Right renal pelvis (tissue), 4 donors: ENCODE measurements at places on chromosomes 2 and 18. TPM values are rescaled to one million over a fixed set of nuclear protein-coding genes. Genes with fewer than 3 reads are reported as not detected.

GRCh38 chr2:105239924-105240323 is 1.6 kb upstream of the GPR45 start:
- DNase-seq, result no peak

GRCh38 chr2:74593826-74594772 is 39.6 kb downstream of the DOK1 start:
- no peak for DNase-seq

Gene ACMSD
- polyA plus RNA-seq, result 32.1 TPM

Gene CNDP1
- polyA plus RNA-seq, result 1.1 TPM

Gene GRB14
- polyA plus RNA-seq, result 51.9 TPM

DNA sequence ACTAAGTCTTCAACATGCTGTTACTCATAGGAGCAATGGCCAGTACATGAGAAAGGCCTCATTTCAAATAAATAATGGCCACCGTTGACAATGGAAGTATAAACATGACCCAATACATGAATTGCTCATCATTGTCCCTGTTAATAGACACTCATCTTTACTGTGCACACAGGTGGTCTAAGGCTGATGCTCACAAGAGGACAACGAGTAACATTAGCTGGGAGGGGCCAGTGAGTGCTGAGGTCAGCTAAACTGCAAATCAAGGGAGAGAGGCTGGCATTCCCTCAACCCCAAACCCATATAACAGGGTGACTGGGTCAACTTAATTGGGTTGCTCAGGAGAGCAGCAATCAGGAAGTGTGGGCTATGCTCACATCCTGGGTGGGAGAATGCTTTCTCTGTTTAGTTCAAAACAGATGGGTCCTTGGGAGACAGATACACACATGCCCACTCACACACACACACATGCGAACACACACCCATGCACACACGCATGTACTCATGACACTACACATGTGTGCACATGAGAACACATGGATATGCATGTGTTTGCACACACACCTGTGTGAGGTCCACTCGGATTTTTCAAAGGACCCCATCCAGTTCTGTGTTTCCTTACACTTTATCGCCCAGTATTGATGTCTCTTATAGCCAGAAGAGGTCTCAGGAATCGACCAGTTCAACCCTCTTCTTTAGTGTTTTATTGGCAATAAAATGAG is 172.0 kb downstream of the INHBB start:
- DNase-seq, result no peak
